A673 (cell line): ENCODE measurements at places on chromosomes 5 and 9. TPM values are rescaled to one million over a fixed set of nuclear protein-coding genes. Genes with fewer than 3 reads are reported as not detected.

MZB1 gene
- not detected in 2 replicates for total RNA-seq

DNA sequence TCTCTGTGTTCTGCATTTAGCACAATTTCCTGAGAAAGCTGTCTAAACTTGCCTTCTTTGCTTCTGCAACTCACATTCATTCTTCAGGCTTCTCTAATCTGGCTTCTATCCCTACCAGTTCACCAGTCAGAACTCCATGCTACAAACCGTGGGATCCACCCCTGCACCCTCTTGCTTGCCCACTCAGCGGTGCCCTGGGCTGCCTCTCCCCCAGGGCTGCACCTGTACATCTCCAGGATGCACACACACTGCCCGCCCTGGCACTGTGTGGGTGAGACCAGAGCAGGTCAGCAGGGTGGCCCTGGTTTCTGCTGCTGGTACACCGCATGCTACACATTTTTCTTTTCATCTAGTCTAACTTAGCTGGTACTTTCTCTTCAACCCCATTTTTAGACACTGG lies 127.1 kb downstream of the FANCC start:
- DNase-seq = no peak

NMUR2 gene
- not detected in 2 replicates for total RNA-seq

ERCC8 gene
- 25.6 and 26.2 TPM in 2 replicates for total RNA-seq

DNA sequence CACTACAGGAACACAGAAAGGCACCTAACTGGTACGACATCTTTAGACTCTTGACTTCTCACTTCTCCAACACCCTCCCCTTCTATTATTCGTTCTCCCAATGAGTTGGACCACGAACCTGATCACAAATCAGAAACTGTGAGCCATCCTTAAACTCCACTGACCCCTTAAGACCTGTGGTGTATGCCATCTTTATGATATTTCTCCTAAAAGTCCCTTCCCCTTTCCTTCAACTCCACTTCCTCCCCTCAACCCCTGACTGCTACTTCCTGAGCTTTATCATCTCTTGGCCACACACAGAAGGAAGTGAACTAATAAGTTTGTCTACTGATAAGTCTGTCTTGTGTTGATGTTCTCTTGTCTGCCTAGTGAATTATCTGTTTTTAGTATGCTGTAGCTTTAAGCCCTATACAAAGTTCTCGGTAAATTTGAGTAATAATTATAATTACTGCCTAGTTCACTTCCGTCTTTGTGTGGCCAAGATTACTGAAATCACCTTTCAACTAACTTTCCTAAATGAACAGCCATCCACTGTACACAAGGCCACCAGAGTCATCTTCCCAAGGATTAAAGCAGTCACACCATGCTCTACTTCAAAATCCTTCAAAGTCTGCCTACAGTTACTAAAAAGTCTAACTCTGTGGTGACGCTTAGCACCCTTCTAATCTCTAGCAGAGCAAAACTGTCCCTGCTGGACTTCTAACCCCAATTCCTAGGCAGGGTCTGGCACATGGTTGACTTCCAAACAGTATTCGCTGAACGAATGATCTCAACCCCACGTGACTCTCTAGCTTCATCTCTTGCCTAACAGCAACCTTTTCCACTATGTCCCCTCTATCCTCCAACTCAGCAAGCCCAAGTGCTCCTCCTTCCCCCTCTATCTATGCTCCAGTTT lies 23.2 kb downstream of the ELOVL7 start:
- no peak for DNase-seq

SPATA6L gene
- 20.4 and 21.2 TPM in 2 replicates for total RNA-seq

DNA sequence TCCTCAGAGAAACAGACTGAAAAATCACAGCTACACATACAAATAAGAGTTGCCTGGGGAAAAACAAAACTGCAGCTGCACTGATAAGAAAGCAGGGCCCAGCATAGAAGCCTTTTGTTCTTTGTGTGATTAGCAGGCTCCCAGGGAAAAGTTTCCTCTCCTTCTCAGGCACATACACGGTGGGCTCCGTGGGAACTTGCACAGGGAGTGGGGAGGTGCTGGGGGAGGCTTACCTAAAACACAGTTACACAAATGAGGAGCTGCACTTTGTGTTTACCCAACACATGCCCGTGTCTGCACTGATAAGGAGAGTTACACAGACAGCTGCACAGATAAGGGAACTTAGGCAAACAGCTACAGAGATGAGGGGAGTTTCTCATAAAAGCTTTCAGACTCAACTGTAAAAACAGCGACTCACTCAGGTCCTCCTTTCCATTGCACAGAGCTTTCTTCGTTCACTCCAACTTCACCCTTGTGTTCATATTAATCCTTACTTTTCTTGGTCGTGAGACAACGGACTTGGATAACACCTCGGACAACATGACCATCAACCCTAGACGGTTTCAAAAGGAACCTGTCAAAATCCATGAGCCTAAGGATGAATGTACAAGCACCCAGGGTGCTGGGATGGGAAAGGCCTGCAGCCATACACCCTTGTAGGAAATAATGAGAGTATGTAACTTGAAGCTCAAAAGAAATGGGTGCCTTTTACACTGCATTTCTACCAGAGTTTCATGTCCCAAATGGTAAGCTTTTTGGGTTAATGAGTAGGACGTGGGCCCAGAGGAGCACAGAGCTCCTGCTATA lies 50.8 kb downstream of the SERINC5 start:
- no peak for DNase-seq
